Activated naive CD4-positive, alpha-beta T cell (primary cell): ENCODE measurements at places on chromosomes 7 and 10.

DNA sequence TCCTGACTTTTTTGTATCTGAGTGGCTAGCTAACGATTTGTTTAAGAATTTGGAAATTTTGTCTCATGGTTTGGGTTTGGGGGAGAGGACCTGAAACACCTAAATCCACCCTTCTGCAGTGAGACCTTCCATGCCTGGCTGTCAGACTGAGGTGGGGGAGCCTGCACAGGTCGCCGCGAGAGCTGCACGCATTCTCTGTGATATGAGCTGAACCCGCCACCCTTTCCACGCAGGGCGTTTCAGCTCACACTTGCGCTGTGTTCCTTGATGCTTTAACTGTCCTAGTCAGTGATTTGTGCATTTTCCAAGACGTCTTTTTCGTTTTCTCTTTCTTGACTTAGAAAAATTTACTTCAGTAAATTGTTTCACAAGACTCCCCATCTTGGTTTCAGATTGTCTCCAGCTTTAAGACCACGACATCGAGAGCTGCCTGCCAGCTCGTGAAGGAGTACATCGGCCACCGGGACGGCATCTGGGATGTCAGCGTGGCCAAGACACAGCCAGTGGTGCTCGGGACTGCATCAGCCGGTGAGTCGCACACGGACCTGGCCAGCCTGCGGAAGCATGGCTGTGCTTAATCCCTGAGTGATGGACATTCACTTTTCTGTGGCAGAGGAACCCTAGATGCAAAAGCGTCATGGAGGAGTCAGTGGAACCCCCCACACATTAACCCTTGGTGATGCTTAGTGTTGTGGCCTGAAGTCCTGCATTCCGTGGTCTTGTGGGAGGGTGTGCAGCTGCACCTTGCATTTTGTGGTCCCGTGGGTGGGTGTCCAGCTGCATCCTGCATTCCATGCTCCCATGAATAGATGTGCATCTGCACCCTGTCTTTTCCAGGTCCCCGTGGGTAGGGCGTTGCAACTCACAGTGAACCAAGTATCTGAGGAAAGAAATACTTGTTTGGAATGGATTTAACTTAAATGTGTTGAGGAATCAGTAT, 28.1 kb downstream of the WDR37 start:
- no peak for DNase-seq

DNA sequence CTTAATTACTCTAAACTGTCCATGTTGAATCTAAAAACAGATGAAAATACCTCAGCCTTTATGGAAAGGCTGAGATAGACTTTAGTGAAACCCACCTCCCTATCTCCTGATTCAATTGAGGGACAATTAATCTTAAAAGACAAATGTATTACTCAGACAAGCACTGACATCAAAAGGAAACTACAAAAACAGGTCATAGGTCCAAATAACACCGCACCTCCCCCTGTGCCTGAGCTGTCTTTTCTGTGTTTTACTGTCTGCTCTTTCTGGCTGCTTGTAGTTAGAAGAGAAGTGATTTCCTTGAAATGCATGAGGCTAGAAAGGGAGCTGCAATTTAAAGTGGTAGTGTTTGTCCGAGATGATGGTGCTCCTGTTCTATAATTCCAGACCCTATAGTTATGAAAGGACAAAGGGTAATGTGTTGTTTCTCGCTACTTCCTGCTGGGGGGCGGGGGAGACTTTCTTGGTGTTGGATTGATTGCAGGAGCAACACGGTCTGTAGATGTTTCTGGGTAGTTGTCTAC, 16.0 kb downstream of the AKR1C8 start:
- DNase-seq: no peak

DNA sequence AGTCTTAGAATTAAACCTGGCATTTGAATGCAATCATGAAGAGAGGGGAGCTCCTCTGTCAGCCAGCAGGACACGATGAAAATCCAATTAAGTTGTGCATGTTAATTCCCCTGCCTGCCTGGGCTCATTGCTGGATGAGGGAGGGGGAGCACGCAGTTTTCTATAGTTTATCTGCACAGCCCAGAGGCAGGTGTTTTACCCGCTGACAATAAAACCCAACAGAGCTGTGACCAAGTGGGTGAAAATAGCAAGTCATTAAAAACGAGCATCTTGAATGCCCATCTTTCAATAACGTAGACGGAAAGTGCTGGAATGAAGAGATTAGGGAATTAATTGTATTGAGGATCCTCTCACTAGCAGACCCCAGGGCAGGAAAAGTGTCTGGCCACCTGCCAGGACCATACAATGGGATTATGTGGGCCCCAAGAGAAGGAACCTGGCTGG, 100.1 kb upstream of the FAM20C start:
- DNase-seq: no peak

GRCh38 chr10:789831-790701, 100.6 kb upstream of the DIP2C start:
- no peak for DNase-seq

GRCh38 chr10:127018298-127018650, 113.0 kb downstream of the DOCK1 start:
- DNase-seq: no peak
